ENCODE measurements at places on chromosomes 4 and X. TPM values are rescaled to one million over a fixed set of nuclear protein-coding genes. Genes with fewer than 3 reads are reported as not detected.

DNA sequence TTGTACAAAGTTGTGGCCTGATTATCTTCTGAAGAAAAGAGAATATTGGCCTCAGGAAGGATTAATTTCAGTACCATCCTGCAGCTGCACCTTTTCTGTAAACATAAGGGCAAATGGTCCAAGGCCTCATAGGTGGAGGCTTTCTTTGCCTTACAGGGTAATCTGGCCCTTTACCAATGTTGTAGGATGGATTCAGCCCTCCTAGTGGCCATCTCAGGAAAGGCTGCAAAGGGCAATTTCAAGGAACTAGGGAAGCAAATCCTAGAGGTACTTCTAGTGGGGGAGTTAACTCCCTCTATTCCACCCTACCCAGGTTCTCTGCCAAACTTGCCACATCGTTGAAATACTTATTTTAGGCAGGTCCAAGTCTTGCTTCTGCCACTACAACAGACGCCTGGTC is 57.6 kb downstream of the UGT2B11 start:
- peak; percentile 12 for DNase-seq

DNA sequence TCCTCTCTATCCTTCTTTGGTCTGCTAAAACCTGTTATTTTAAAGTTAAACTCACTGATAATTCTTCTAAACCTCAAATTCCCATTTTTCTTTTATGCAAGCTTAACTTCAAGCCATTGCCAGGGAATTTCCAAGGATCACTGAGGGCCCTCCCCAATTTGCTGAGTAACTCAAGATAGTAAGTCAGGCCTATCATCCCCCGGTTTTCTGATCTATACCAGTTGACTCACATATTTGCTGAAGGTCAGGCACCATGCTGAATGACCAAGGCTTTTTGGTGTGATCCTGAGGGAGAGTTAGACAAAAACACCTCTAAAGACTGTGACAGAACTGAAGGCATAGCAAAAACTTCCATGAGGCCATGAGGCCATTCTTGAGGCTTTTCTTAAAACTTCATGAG is 1301.9 kb downstream of the PCDH7 start:
- DNase-seq = no peak

GRCh38 chr4:156477636-156478035 is 494.0 kb downstream of the PDGFC start:
- DNase-seq = no peak

DNA sequence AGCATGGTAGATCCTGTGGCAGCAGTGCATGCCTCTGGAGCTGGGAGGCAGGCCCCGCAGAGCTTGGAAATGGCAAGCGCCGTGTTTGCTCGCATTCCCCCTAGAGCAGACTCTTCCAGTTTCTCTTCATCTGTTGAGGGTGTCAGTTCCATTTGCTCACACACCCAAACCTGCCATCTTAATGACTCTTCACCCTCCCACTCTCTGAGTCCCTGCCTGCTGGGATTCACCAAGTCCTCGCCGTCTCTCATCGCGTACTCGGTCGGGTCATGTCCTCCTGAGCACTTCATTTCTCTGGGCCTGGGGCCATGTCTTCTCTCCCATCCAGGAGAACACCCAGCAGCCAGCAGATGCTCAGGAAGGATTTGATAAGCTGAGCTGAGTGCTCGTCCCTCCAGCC is 16.9 kb downstream of the ZBTB49 start:
- DNase-seq = no peak

GRCh38 chrX:47187106-47187677 is 6.4 kb upstream of the UBA1 start:
- DNase-seq = no peak

DNA sequence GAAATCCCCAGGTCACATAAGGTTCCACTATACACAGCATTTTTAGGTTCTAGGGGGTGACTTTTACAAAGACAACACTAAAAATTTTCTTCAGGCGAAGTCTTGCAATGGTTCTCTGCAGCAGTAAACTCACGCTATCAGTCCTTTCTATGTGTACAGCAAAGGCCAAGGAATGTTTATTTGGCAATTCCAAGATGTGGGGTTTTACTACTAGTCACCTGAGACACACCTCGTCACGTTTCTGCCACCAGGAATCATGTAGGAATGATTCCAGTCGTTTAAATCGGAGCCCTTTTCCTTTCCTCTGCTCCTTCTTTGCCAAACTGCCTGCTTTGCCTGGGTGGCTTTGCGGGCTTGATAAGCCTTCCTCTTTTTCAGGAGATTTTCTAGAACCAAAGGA is 75.9 kb upstream of the ENPEP start:
- DNase-seq = no peak

DNA sequence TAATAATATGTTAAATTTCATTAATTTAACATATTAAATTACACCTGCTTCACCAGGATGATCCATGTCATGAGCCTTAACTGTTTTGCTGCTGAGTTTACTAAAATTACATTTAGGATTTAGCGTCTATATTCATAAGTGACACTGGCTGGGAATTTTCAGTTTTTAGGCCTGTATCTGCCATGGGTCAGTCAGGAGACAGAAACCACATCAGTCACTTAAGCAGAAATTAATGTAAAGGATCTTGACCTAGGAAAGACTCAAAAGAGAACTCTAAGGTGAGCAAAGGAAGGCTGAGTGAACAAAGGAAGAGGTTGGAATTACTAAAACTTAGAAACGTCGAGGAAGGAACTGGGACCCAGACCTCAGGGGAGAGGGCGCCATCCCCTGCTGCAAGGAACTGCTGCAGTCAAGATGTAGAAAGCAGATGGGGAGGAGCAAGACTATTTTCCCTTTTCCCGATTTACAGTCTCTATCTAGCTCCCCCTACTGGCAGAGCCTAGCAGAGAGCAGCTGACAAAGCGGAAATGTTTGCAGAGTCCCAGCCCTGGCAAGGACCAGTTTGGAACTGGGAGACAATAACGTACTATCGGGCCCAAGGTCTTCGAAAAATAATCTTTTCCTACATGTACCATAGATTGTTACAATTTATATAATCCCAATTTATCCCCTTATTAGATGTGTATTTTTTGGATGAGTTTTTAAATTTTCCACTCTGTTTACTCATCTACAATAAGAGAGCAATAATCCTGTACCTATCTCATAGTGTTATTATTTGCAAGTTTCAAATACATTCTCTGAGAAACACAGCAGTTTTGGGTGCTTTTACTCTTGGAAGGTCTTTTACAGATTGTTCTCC is 22.6 kb upstream of the RBBP7 start:
- peak; percentile 94 for DNase-seq

DNA sequence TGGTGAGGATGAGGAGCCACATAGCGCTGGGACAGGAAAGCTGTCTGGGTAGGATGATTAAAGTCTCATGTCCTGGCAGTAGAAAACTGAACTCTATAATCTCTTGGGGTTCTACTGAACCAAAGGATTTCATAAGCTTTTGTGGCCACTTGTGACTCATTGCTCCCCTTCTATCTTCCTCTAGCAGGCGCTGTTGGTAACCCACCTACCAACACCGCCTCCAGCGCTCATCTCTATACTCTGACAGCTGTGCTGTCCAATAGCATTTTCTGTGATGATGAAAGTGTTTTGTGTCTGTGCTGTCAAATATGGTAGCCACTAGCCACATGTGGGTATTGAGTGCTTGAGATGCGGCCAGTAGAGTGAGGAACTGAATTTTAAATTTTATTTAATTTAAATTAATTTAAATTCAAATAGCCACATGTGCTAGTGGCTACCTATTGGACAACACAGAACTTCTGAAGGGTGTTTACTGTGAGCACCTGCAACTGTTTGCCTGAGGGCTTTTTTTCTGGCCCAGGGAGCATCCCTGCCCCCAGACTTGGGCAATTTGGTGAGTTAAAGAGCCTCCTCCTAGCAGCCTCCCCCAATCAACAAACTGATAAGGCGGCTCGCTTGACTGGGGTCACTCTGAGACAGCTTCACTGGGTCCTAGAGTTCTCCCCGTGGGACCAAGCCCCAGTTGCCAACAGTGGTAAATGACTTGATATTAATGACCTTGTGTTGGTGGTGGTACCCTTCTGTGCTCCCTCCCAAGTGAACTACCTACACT is 169.2 kb upstream of the ATP6AP2 start:
- DNase-seq = no peak

DNA sequence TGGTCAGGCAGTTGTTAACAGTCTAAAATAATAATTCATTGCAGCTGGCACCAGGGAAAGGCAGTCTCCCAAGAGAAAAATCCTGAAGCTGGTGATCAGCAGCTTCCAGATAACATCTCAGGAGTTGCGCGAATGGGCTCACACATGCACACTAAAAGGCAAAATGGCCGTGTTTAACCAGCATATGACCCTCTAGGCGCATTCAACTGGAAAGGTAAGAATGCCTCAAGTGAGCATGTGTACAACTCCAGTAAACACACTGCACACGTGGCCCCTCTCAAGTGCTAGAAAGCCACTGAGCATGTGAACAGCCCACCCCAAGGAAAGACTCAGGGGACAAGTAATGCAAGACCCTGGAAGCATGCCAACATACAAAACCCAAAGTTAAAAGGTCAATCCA is 33.1 kb downstream of the STPG2 start:
- no peak for DNase-seq

DNA sequence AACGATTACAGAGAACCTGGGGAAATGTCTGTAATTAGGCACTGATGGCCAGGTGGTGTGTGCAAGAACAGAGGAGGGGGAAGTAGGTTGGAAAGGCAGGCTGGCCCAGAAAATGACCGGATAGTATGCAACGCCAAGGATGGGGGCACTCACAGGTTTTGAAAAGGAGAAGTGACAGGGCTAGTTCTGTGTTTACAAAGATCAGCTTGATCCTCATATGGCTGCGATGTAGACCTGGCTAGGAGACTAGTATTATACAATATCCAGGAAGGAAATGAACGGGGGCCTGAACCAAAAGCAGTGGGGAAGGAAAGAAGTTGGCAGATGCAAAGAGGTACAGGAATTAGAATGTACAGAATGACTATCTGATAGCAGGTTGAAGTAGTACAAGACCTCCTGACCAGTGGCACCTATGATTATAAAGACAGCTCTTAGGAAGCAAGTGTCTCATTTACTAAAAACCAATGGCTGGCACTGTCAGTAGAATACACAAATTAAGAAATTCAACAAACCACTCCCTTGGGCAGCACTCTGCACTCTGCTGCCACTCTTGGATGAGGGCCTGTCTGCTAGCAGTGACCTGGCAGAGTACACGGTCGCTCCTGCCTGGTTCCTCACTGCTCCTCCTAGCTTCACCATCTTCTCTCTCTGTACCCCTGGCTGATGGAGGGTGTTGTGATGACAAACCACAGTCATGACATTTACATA is 14.1 kb downstream of the MFAP3L start:
- DNase-seq = no peak

DNA sequence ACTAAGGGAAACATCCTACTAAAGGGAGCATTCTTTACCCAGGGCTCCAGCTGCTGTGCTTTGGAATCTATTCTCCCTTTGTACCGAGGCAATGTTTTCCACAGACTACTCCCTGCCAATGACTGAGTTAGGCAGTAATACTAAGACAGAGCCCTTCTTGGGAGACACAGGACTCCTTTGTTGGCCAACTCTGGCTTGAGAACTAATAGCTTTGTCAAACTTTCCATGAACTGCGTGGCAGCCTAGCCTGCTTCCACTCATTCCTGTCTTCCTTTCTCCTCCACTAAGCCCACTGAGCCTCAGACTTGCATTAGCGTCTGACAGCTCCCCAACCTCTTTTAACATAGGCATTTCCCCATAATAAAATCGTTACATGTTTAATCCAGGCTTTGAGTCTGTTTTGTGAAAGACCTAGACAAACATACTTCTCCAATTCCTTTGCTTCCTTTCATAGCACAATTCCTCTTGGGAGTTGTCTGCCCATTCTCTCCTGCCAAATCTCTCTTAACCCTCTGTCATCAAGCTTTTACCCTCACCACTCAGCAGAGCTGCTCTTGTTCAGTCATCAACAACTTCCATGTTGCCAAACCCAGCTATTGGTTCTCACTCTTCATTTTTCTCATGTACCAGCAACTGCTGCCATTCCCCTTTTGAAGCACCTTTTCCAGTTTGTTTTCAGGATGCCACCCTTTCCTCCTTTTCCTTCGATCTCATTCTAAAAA is 300.3 kb upstream of the IGFBP7 start:
- peak; percentile 39 for DNase-seq

DNA sequence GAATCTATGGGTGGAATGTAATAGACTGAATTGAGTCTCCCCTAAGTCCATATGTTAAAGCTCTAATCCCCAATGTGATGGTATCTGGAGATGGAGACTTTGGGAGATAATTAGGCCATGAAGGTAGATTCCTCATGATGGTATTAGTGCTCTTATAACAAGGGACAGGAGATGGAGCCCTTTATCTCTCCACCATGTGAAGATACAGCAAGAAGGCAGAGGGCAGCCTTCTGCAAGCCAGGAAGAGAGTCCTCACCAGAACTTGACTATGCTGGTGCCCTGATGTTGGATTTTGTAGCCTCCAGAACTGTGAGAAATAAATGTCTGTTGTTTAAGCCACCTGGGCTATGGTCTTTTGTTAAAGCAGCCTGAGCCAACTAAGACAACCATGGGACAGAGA is 76.4 kb upstream of the F8A3 start:
- no peak for DNase-seq

DNA sequence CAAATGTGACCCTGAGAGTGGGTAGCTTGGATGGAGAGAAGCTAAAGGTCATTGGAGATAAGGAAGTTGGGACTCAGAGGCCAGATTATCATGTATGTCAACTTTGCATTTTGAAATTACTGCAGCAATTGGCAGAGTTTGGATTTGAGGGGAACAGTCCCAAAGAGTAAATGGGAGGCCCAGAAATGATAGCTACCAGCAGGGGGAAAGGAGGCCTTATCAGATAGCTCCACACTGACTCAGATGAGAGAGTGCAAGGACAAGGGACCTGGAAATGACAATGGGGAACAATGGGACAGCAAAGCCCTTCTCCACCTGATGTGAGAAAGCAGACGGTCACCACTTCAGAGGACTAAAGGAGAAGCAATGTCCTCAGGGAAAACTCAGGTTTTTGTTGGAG is 201.5 kb upstream of the JADE1 start:
- DNase-seq = no peak

NUP62CL gene
- total RNA-seq = 9.8 TPM

MAGEA9B gene
- not detected for total RNA-seq

TMSB4X gene
- 2,407 TPM for total RNA-seq
